ENCODE measurements at places on chromosomes 1 and 21.

GRCh38 chr1:1357871-1358432, 403 bp downstream of the MXRA8 start:
- DNase-seq: no peak

DNA sequence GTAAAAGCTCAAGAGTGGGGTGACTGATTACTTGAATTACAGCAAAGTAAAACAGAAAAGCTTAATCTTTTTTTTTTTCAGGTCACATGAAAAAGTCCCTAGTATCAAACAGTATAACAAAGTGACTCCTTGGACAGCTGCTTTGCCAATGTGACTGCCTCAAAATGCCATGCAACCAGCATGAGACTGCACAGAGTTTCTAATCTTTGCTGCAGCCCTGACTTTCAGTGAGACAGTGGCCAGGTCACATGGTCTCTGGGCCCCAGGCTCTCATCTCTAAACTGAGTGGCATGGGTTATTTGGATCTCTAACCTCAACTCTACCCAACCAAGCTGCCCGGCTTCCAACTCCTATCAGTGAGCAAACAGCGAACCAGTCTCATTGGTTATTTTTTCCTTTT, 169.0 kb downstream of the VAV3 start:
- DNase-seq: no peak

GRCh38 chr1:38497921-38498656, 361.5 kb downstream of the RRAGC start:
- DNase-seq: no peak

- no peak for DNase-seq
Observed at GRCh38 chr1:177784409-177784808, 185.4 kb downstream of the SEC16B start.

DNA sequence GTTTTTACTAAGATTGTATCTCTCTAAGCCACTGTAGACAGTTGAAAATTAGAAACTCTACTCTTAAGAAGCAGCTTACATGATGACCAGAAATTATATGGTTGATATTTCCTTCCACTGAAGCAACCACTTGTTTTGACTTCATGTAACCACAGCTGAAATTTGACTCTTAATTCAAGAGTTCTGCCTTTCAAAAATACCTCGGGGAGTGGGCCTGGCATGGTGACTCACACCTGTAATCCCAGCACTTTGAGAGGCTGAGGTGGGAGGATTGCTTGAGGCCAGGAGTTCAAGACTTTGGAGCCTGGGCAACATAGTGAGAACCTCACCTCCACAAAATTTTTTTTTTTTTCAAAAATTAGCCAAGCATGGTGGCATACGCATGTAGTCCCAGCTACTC, 4.3 kb downstream of the AMPD1 start:
- no peak for DNase-seq

DNA sequence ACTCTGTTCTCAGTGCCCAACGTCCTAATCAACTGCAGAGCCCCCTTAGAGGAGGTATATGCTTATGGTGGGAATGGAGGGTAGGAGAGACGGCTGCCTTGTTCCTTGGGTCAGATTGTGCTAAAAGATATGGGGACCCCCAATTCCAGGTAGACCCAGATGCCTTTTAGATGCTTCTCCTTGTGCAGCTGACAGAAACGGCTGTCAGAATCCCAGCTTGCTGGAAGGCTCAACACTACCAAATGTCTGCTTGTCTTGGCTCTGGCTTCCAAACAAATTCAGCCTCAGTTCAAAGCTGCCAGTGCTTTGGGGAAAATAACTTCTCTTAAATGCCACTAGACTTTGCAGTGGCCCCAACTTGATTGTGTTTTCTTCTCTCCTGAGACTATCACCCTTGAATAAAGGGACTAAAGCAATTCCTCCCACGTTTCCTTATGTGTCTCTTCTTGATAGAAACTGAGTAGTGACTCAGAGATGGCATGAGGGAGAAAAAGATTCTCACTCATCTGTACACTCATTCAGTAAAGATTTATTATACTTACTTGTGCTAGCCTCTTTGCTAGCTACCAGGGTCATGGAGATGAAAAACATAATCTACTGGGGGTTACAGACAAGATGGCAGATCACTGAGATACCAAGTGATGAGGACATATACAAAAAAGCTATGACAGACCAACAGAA, 3.4 kb upstream of the RNF19B start:
- no peak for DNase-seq

DNA sequence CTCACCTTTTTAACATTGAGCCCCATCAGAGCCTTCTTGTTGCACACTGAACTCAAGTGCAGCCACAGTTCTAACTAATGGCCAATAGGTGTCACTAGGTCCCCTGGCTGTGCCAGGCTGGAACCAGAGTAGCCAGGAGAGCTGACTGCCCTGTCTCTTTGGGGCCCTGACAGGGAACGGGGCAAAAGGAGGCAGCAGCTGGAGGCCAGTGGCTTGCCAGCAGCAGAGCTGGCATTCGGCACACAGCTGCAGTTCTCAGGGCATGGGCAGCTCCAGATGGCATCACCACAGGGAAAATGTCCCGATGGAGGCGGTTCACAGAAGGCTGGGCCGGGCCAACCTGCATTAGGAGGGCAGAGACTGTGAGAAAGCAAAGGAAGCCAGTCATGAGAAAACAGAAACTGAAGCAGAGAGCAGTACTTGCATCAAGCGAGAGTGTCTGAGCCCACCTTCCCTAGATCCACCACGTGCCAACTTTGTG, 188.6 kb downstream of the FCRL5 start:
- DNase-seq: no peak

DNA sequence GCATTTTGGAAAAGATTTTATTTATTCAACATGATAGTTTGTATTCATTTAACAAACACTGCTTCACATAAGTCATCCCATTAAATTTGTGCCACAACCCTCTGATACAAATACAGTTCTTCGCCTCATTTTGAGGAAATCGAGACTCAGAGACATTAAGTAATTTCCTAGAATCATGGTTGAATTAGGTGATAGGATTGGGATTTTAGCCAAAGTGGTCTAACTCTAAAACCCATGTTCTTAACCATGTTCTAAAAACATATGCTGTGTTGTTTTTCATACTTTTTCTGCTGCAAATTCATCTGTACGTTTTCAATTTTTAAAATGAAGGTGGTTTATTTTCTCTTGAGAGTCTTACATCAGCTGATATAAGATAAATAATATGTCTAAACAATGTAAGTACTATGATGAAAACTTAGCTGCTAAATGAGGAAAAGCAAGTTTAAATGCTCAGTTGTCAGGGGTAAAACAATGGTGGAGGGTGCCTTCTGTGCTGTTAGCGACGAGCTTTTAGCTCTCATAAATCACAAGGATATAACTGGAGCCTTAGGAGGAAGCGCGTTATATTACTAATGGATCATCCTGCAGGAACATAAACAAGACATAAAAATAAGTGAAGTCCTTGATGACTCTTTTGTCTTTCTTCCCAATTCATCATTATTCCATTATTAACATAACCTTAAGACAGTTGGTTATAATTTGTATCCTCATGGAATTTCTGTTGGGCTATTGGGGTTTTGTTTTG, 97.7 kb downstream of the CACHD1 start:
- DNase-seq: no peak

DNA sequence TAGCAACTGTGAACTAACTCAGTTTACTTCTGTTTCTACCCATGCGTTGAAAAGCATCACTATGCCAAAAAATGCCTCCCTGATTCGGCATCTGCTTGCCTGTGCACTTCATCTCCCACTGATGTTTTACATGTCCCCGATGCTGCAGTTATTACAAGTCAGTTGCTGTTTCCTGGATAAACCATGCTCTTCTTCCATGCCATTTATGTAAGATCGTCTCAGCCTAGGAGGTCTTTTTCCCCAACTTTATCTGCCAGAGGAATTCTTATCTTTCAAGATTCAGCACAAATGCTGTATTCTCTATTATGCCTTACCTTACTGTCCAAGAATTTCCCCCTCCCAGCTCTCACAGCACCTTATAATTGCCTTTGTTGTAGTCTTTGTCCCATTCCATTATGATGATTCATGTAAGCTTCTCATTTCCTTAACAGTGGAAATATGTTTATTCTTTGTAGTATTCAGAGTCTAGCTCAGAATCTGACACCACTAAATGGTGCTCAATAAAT, 30.0 kb downstream of the PRKACB start:
- DNase-seq: no peak

- peak; percentile 94 for DNase-seq
Observed at GRCh38 chr1:21926814-21927532, 10.1 kb downstream of the HSPG2 start.

- no peak for DNase-seq
Observed at GRCh38 chr1:36159614-36160387, 3.8 kb downstream of the MAP7D1 start.

DNA sequence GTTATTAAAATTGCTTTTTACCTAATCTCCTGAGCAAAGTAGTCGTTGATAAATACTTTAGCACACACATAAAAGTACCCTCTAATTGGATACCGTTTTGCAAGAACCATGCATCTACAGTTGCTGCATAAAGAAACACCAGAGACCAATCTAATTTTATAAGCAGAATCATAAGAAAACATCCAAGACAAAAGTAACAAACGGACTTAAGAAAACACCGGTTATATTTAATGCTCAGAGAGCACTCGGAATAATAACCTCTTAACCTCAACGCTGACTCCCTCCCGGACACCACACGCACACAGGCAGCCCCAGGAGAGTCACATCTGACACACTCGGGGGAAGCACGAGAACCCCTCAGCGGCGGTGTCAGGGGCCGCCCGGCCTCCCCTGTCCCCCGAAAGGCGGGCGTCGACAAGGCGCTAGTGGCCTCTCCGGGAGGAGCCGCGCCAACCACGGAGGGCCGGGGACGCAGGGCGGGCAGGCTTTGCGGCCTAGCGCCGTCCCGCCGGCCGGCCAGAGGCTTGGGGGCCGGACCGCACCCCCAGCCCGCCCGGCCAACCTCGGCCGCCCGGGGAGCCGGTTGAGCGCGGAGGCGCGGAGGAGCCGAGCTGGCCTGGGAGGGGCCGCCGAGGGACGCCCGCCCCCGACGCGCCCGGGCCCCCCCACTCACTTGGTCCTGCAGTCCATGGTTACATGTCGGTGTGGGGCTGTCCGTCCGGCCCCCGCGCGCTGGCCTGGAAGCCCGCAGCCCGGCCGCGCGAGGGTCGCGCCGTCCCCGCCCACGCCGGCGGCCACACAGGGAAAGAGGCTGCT, 606 bp downstream of the DENND1B start:
- peak; percentile 87 for DNase-seq

DNA sequence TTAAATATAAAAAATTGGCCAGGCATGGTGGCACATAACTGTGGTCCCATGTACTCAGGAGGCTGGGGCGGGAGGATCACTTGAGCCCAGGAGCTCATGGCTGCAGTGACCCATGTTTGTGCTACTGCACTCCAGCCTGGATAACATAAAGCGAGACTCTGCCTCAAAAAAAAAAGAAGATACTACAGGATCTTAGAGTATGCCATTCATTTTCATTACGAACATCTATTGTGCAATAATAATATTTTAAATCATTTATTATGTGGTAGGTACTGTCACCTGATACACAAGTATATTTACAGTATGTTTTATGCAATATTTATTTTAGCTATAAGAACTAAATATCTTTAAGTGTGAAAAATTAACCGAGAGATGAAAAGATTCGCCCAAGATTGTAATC, 9.3 kb upstream of the GIPC2 start:
- DNase-seq: no peak

GRCh38 chr1:153251087-153251486, 8.4 kb upstream of the LORICRIN start:
- no peak for DNase-seq

DNA sequence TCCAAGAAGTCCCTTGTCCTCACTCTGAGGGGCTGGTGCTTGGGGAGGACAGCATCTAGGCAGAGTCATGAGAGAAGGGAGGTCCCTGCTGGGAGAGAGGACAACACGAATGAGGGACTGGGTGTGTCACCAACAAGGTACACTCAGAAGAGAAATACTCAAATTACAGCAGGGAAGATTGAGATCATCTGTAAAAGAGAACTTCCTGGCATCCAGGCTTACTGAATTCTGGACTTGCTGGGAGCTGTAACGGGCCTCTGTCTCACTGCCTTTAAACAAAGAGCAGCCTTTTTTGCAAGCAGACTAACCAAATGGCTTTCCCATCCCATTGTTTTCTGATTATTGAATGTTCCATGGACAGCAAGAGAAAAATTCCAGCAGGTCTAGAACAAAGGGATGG, 195.7 kb upstream of the RAB4A start:
- no peak for DNase-seq

DNA sequence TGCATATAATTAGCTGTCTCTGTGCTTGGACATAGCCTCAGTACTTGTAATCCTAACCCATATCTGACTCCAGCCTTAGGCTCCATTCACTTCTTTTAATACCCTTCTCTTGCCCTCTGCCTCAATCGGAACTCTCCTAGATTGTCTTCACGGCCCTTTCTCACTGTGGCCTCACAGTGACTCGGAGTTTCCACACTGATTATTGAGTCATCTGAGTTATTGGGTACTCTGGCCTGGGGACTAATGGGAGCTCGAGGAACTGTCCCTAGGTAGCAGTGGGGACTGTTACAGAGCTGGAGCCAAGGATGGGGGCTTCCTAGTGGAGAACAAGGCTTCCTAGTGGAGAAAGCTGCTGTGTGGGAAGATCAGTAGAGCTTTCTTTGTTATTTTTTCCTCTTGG, 17.0 kb downstream of the TRAF5 start:
- no peak for DNase-seq

- DNase-seq: no peak
Observed at GRCh38 chr1:1781526-1781903, 3.2 kb upstream of the NADK start.

DNA sequence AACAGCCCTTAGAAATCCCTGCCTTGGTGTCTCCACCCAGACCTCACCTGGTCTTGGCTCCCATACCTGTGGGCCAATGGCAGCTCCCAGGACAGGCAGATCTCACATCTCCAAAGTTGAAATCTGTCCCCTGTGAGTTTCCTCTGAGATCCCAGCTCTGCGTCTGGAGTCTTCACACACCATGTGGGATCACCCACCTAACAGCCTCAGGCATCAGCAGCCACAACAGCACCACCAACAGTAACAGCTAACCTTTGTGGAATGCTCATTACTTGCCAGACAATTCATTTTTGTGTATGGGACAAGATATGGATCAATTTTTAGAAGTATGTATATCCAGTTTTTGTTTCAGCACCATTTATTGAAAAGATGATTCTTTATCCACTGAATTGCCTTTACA, 523.2 kb downstream of the MATN1 start:
- DNase-seq: no peak

DNA sequence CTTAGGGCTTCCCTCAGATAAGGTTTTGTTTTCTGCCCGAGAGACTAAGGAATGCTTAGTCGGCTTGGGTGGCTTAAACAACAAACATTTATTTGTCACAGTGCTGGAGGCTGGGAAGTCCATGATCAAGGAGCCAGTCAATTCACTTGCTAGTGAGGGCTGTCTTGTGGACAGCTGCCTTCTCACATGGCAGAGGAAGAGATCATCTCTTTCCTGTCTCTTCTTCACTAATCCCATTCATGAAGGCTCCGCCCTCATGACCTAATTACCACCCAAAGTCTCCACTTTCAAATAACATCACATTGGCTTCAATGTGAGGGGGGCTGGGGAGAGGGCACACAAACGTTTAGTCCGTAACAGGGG, 50.5 kb upstream of the IL12RB2 start:
- DNase-seq: no peak

GRCh38 chr1:116207126-116207735, 96.0 kb downstream of the MAB21L3 start:
- no peak for DNase-seq

- no peak for DNase-seq
Observed at GRCh38 chr1:227759341-227760300, 24.4 kb downstream of the SNAP47 start.
